ENCODE measurements at places on chromosomes 5 and 9.

- no peak for DNase-seq
Measured at GRCh38 chr5:147036691-147037245, 158.2 kb upstream of the PPP2R2B start.

- no peak for DNase-seq
Measured at GRCh38 chr5:52656569-52657246, 131.0 kb upstream of the ITGA1 start.

DNA sequence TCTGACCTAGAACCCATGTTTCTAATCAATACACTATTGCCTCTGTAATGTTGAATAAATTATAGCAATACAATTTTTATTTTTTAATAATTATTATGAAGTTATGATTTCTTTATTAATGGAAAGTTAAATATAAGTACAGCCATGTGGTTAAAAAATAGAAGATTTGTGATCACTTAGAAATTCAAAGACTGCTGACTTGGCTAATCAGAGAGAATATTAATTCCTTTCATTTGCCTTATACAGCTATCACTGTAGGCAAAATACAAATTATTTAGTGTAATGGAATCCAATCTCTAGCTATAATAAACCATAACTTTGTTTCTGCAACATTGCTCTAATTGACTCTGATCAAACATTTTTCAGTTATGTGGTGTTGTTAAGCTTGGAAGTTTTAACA lies 255.0 kb upstream of the TAS2R1 start:
- no peak for DNase-seq

- no peak for DNase-seq
Measured at GRCh38 chr5:145157841-145158240, 677.3 kb downstream of the PRELID2 start.

GRCh38 chr5:144237851-144238250 lies 67.2 kb downstream of the KCTD16 start:
- DNase-seq: no peak

DNA sequence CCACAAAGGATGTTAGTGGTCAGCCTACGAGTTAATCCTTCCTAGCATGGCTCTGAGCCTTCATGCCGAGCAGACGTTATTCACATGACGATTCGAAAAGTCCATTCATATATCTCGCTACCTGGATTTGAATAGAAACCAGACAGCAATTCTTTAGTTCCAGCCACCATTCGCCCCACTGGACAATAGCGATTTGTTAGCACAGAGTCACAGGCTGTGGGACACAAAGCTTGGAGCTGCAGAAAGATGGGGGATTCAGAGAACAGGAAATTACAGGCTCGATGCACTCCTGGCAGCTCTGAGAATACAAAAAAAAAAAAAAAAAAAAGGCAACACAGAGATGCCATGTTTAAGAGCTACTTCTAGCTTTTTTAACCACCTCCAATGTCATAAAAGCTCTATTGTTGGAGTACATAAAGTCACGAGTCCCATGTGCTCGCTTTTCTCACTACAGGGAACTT lies 110.7 kb downstream of the NR6A1 start:
- DNase-seq: no peak

DNA sequence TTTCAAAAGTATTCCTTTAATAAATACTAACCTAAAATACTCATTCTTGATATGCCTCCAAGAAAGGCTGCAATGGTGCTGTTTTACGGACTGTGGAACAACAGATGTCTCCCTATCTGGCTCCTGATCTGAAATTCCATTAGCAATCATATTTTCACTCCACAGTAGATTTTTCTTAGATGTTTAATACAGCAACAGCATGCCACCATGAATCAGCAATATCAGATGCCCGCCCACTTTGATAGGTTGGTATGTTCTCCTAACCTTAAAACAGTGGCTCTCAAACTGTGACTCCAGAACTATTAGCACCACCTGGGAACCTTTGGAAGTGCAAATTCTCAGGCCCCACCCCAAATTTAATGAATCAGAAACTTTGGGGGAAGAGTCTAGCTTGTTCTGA lies 110.2 kb downstream of the MLLT3 start:
- no peak for DNase-seq

GRCh38 chr9:105483618-105484017 lies 35.8 kb downstream of the FSD1L start:
- no peak for DNase-seq

GRCh38 chr5:122653087-122654017 lies 121.5 kb upstream of the SNX2 start:
- no peak for DNase-seq

DNA sequence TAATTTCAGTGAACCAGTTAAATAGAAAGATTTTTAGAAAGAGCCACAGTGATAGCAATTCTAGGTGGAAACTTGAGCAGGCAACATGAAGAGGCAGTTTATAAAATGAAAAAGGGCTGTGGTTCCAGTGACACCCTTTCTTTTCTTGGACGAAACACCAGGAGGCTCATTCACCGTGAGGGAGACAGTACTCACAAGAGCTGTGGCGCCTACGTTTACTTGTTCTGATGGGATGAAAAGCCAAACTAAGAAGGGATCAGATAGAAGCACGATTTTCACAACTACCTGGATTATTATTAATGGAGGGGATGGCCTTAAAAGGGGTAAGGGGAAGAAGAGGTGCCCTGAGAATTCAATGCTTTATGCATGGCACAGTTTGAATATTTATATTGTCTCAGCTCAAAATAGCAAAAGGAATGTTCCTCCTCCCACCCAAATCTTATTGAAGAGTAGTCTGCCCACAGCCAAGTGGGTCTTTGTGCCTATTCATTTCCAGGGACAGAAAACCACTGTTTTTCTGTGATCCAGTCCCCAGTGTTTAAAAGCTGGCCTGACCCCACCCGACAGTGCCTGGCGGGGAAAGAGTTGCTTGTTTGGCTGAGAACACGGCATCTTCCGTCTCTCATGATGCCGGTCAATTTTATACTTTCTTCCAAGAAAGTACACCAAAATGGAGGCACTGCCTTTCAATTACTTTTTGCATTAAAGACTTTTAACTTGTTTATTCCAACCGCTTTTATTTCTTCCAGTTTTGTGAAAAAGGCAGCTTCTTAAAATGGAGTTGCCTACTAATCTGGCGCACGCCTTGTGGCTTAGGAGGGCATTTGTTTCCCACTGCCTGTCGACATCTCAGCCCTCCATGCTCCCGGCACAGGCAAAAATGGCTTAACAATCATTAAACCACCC lies 51.9 kb downstream of the HABP4 start:
- DNase-seq: no peak

GRCh38 chr5:38888041-38888440 lies 42.2 kb downstream of the OSMR start:
- no peak for DNase-seq

DNA sequence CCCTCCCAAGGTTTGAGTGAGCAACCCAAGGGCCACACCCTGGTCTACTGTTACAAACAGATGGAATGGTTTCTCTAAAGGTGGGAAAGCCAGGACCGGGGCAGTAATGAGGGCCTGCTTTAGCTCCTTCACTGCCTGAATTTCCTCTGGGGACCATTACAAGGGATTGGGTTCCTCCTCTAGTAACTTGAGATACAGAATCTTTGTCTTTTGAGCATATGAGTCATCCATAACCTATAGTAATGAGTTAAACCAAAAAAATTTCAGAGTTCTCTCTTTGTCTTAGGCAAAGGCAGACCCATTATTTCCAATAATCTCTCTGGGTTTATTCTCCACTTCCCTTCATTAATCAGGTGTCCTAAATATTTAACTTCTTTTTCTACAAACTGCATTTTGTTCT lies 618.8 kb downstream of the HINT1 start:
- no peak for DNase-seq

GRCh38 chr5:101611039-101611438 lies 685.0 kb downstream of the SLCO4C1 start:
- DNase-seq: no peak

DNA sequence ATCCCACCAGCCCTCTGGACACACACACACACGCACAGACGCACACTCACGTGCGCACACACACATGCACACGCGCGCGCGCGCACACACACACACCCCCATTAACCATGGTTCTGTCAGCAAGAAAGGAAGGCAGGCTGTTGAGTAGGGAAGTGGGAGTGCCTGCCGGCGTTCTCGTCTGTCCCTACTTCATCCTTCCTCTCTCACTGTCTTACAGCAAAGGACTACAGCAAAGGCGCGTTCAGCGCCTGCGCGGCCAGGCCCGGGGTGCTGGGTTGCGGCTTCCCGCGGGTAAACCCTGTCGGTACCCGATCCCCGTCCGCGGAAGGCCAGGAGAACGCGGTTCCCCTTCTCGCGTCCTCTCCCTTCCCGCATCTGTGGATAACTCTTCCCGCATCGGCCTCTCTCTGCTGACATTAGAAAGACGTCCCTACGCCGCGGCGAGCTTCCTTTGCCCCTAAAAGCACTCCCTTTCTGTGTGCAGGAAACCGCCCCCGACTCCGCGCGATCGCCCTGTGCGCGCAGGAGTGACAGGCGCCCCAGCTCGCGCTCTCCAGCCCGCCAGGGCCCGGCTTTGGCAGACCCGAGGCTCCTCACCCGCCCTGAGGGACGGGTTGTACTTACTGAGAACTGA lies 219.2 kb downstream of the AGTPBP1 start:
- no peak for DNase-seq

GRCh38 chr9:36997414-36997813 lies 36.7 kb downstream of the PAX5 start:
- no peak for DNase-seq
